ENCODE measurements at places on chromosomes 16 and 17.

- no peak for DNase-seq
- H3K4me1 ChIP-seq = no peaks in the 10 kb centered on the region
Measured at GRCh38 chr17:3547628-3548027, 10.0 kb downstream of the TRPV3 start.

- H3K36me3 ChIP-seq = no peaks in the 10 kb centered on the region
- peak overlapping the region; percentile 91 for H3K27ac ChIP-seq
- H3K4me3 ChIP-seq = peak overlapping the region; percentile 80
- H3K4me1 ChIP-seq = peaks cover 4% of the 10 kb centered on the region
- no peaks in the 10 kb centered on the region for H3K27me3 ChIP-seq
Measured at GRCh38 chr17:38867179-38867967, 2.5 kb upstream of the LASP1 start.

DNA sequence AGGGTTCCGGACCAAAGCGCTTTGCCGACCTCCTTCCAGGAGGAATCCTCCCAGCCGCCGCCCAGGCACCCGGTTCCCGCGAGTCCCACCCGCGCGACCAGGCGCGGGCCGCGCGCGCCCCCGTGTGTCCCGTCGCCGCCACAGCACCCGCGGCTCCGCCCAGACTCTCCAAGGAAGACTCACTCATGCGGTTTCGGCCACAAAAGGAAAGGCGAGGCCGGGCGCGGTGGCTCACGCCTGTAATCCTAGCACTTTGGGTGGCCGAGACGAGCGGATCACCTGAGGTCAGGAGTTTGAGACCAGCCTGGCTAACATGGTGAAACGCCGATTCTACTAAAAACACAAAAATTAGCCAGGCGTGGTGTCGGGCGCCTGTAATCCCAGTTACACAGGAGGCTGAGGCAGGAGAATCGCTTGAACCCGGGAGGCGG, 3.5 kb upstream of the PKMYT1 start:
- peak; percentile 69 for DNase-seq
- peaks cover 3% of the 10 kb centered on the region for H3K27me3 ChIP-seq
- no peak overlapping the region for H3K27ac ChIP-seq
- peak overlapping the region; percentile 42 for H3K4me3 ChIP-seq
- peaks cover 6% of the 10 kb centered on the region for H3K4me1 ChIP-seq

DNA sequence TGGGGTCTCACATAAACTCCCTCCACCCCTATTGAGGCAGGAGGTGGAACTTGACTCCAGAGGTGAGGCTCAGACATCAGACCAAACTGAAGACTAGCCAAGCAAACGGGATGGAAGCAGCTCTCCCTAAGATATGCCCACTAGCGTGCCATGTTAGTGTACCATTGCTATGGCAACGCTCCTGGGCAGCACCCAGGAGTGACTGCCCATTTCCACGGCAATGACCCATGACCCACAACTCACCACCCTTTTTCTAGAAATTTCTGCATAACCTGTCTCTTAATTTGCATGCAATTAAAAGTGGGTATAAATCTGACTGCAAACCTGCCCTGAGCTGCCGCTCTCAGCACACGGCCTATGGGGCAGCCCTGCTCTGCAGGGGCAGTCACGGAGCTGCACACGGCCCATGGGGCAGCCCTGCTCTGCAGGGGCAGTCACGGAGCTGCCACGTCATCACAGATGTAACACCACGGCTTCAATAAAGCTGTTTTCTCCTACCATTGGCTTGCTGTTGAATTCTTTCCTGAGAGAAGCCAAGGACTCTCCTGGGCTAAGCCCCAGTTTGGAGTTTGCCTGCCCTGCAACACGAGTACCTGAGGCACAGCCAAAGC, 164.3 kb downstream of the RBFOX3 start:
- H3K4me3 ChIP-seq = no peak overlapping the region
- no peak overlapping the region for H3K27ac ChIP-seq
- H3K27me3 ChIP-seq = no peaks in the 10 kb centered on the region
- H3K4me1 ChIP-seq = no peaks in the 10 kb centered on the region
- no peaks in the 10 kb centered on the region for H3K36me3 ChIP-seq

DNA sequence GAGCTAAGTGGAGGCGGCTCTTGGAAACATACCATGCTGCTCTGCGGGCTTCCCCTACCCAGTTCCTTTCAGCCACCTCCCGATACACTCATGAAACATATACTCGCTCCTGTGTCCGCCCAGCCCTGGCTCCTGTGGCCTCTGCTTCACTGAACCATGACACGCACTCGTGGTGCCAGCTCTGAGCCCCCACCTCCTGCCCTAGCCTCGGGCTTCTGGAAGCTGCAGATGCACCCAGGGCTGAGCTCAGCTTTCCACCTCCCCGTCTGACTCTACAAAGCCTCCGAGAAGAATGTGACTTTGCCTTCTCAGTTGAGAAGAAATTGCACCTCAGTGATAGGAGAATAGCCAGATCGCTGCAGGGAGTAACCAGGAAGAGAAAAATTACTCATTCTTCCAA, 11.0 kb downstream of the CALB2 start:
- H3K27me3 ChIP-seq = no peaks in the 10 kb centered on the region
- H3K4me3 ChIP-seq = no peak overlapping the region
- no peak for DNase-seq
- no peaks in the 10 kb centered on the region for H3K36me3 ChIP-seq

GRCh38 chr17:59423903-59424302, 92.4 kb downstream of the YPEL2 start:
- H3K4me1 ChIP-seq = no peaks in the 10 kb centered on the region
- no peak overlapping the region for H3K4me3 ChIP-seq
- peak overlapping the region; percentile 41 for H3K27ac ChIP-seq
- H3K27me3 ChIP-seq = no peaks in the 10 kb centered on the region
- H3K36me3 ChIP-seq = no peaks in the 10 kb centered on the region

DNA sequence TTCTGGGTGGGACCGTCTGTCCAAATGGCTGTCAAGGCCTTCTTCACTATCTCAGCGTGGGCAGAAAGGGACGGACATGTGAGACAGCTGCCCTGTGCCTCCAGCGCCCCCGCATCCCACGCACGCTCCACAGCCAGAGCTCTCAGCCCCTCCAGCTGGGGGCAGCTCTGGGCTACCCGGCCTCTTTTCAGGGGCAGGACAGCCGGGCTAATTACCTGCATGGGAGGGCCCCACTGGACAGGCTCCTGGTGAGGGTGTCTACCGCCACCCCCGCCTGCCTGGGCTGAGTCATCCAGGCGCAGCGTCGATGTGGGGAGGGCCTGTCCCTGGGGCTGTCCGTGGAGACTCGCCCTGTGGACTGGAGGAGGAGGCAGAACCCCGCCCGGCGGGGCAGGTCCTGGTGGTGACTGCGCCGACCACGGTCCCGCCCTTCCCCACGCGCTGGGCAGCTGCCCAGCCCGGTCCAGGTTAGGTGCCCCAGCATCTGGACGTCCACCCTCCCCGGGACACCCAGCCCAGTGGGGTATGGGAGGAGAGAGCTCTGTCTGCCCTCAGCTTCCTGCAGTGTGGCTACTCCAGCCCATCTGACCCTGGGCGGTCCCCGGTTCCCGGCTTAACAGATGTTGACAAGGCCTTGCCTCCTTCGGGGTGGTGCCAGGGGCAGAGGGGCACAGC, 5.9 kb upstream of the METRNL start:
- H3K27ac ChIP-seq = peak overlapping the region; percentile 71
- DNase-seq = no peak
- no peaks in the 10 kb centered on the region for H3K27me3 ChIP-seq
- H3K4me1 ChIP-seq = no peaks in the 10 kb centered on the region

DNA sequence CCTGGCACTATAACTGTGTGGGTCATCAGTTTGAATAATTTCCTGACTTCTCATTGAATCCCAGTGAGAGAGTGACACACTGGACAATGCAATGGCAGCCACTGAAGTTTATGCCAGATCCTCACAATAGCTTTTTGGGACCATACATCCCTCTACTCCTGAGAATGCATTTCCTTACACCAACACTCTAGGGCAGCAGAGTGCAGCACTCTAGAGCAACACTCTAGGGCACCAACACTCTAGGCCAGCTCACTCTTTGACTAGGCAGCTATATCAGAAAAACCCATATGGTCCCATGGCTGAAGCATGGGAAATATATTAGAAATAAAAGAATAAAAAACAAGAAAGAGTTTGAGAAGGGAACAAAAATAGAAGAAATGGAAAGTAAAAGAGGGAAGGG, 309.2 kb downstream of the MAP2K6 start:
- no peaks in the 10 kb centered on the region for H3K27me3 ChIP-seq
- no peak overlapping the region for H3K4me3 ChIP-seq
- no peaks in the 10 kb centered on the region for H3K4me1 ChIP-seq
- no peaks in the 10 kb centered on the region for H3K36me3 ChIP-seq

- H3K4me1 ChIP-seq = no peaks in the 10 kb centered on the region
- H3K36me3 ChIP-seq = no peaks in the 10 kb centered on the region
- DNase-seq = no peak
- peak overlapping the region; percentile 33 for H3K27ac ChIP-seq
Measured at GRCh38 chr17:67639555-67639954, 78.2 kb upstream of the NOL11 start.

- no peaks in the 10 kb centered on the region for H3K36me3 ChIP-seq
- H3K4me3 ChIP-seq = no peak overlapping the region
- H3K27ac ChIP-seq = no peak overlapping the region
- peaks cover 14% of the 10 kb centered on the region for H3K4me1 ChIP-seq
- no peak for DNase-seq
Measured at GRCh38 chr17:44117351-44117750, 6.1 kb downstream of the HDAC5 start.

DNA sequence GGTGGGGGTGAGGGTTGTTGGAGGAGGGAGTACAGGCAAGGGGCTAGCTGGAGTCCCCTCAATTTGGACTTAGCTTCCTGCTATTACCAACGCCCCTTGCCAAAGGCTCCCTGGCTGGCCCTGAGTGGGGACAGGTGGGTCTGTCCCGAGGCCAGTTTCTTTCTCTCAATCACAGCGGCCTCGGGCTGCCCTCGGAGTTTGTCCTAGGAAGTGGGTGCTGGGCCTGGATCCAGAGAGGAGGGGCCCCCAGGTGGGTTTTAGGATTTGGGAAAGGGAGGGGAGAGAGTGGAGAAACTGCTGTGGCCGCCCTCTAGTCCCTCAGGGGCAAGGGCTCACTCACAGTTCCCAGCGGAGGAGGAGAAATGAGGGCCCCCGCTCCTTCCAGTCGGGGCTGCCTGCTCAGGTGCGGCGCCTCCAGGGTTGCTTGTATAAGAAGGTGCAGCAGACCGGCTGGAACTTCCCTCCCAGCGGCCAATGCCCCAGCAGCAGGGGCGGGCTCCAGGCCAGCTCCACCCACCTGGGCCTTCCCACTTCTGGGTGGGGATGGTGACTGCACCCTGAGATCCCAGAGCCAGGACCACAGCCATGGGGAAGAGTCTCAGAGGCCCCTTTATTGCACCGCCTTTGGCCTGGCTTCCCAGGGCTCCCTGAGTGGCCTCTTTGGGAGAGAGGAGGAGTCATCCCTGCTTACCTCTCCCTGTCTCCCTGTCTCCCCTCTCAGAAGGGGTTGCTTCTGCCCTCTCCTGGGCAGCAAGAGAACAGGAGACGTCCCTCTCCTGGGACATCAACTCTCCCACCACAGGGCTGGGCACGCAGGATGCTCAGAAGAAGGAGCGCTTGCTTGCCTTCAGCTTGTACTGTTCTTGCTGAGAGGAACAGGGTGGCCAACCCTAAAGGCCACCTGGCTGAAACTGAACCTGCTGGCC, 112.0 kb upstream of the SMURF2 start:
- H3K27ac ChIP-seq = peak overlapping the region; percentile 52
- H3K27me3 ChIP-seq = no peaks in the 10 kb centered on the region
- H3K4me1 ChIP-seq = no peaks in the 10 kb centered on the region

GRCh38 chr17:64732336-64733006, 70.4 kb upstream of the SMURF2 start:
- no peak for DNase-seq
- no peak overlapping the region for H3K4me3 ChIP-seq
- no peaks in the 10 kb centered on the region for H3K4me1 ChIP-seq
- no peak overlapping the region for H3K27ac ChIP-seq

DNA sequence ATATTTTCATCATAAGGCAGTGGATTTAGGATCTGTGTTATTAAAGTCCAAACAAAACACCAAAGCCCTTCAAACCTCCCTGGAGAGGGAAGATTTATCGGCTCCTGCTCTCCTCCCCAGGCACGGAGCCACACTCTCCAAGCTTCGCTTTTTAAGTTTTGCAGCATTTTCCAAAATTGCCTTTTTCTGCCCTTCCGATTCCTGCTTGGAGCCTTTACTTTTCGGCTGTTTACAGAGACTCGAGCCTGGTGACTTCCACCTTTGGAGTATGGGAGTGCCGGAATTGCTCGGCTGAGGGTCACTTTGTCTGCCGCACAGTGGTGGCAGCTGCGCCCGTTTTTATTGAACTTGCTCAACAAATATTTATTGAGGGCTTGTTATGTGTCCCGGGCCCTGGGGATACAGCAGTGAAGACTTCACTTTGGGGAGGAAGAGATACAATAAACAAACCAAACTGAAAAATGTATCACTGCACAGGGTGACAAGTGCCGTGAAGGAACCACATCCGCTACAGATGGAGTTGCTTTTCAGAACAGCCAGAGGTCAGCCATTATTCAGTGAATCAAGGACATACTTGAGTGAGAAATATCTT, 185.5 kb downstream of the NTN1 start:
- DNase-seq = no peak
- no peak overlapping the region for H3K27ac ChIP-seq
- peak overlapping the region; percentile 3 for H3K4me3 ChIP-seq
